ELF-1 (cell line): ENCODE measurements at places on chromosomes 11 and 22.

DNA sequence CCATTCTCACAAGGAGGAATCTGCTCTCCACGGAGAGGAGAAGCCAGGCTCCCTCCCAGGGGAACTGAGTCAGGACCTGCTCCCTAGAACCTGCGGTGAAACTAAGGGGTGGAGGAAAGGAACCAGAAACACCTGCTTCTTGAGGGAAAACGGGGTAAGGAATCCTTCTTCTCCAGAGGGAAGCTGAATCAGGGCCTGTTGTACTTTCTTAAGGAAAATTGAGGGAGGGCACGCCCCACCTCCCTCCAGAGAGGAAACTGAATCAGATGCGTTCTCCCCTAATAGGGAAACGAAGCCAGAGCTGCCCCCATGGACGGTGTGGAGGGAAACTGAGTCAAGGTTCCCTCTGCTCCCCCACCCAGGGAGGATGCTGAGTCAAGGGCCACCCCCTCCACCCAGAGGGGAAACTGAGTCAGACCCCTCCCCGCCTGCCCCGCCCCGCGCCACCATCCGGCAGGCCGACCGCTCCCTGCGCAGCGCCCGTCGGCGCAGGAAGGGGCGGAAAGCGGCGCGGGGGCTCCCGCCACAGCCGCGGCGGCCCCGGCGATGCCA, 393 bp downstream of the RELA start:
- no peak for DNase-seq

DNA sequence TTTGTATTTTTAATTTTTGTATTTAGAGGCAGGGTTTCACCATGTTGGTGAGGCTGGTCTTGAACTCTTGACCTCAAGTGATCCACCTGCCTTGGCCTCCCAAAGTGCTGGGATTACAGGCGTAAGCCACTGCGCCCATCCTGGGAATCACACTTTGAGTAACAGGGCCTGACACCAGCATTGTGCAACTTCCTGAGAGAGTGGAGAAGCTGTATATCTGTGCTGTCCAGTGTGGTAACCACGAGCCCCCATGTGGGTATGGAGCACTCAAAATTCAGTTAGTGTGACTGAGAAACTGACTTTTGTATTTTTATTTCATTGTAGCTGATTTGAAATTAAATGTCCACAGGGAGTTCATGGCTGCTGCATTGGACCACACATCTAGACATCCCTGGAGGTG, 36.2 kb downstream of the MPPED1 start:
- DNase-seq = no peak

DNA sequence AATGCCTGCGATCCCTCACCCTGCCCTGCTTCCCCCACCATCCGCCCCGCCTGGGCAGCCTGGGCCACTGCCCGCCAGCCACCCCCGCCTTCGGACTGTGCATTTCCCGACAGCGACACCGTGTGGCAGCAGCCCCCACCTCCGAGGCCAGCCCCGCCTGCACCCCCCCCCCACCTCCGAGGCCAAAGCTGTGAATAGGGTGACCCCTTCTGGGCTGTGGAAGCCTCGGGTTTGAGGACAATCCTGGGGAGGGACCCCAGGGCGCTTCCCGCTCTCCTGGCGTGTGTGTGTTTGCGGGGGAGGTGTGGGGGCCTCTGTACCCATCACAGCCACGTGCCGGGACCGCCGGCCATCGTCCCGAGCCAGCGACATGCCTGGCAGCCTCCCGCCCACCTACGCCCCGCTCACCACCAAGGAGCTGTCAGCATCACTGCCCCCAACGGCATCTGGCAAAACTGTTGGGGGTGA, 33.8 kb upstream of the PPARA start:
- DNase-seq = peak; percentile 82

DNA sequence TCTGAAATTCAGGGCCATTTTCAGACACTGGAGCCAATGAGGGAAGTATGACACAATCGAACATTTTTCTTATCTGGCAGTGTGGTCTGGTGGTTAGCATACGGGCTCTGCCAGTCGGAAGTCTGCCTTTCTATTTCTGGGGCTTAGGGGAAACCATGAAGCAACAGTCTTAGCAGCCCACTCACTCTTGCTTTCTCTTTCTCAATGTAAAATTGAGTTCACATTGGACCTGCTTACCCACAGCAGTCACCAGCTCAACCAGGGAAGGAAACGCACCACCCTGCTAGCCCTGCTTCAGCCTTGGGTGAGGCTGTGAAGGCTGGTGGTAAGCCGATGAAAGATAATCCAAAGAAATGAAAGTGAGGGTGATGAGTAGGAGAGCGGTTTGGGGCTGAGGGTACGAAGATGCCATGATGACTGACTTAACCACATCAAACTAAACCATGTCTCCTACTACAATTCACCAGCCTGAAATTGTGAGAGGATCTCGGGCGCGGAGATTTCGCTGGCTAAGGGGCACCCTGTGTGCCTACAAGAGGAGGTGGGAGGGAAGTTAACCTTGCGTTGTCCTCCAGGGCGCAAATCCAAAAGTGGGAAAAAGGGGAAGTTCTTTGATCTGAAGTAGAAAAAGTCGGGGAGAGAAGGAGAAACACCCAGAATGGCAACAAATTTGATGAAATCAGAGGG, 2.0 kb upstream of the LMO2 start:
- DNase-seq = no peak

DNA sequence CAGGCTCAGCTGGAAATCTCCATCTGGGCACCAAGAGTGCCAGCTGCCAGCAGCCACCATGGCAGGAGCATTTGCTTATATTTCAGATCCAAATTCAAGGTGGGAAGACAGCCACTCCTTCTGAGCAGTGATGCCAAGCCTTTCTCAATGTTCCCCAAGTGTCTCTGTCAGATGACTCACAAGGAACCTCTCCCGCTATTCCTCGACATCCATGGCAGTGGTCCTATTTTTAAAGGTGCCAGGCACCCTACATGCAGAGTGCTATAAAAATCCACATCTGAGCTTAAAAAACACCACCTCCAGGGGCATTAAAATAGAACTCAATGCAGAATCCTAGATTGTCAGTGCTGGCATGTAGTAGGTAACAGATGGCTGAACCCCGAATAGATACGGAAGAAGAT, 112.1 kb downstream of the SLC1A2 start:
- no peak for DNase-seq

DNA sequence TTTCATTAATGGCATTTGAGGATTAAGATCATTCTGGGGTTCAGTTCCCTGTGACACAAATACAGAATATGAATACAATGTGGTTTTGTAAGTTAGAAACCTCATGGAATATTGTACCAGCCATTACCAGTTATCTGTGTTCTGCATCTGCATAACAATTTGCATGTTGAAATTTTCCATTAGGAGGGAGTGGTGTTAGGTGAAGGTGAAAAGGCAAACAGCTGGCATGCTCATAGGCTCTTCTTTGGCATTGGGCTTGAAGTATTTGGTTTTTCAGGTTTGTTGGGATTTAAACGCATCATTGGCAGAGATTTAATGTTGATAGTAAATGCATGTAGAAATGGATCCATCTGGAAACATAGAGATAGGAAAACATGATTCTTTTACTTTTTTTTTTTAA, 18.6 kb downstream of the RTN3 start:
- DNase-seq = no peak

DNA sequence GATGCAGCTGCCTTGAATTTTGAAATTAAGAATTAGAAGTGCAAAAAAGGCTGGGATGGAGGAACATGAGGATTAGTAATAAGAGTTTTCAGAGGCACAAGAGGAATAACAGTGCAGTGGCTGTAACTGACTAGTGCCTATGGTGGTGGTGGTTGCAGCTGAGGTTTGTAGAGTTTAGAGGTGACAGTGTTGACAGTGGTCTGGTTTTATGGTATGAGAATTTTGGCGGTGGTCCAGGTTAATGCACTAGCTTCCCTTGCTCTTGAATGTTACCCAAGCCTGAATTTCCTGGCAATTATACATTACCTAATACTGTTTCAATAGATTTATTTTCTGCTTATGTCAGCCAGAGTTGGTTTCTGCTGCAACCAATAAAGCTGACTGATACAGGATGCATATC, 112.8 kb upstream of the C11orf87 start:
- no peak for DNase-seq

DNA sequence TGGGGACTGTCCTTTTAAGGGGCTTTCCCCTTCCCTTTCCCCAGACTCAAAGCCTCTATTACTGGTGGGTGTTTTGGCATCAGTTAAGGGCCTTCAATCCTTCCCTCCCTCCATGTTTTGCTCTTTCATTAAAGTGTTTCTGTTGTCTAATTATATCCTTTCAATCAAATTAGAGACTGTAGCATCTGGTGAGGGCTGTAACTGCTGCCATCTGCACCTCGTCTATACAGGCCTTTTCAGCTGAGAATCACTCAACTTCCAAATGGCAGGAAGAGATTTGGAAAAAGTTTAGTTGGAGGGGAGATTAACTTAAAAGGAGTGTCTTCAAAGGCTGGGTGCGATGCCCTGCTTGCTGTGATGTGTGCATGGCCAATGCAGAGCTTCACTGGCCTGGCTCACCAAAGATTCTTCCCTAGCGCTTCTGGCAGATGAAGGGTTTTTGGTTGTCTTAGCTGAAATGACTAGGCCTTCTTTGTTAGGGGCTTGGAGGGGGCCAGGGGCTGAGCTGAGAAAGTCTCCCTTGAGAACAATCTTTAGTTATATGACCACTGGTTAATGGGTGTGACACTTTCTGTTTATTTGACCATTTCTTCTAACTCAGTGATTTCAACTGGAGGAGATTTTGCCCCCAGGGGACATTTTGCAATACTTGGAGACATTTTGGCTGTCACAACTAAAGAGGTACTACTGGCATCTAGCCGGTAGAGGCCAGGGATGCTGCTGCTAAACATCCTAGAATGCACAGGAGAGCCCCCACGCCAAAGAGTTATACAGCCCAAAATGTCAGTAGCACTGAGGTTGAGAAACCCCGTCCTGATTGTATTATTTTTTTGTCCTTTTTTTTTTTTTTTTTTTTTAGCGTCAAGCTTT, 7.5 kb downstream of the KREMEN1 start:
- no peak for DNase-seq

GRCh38 chr11:65610404-65610803, 3.6 kb downstream of the MAP3K11 start:
- DNase-seq = no peak

GRCh38 chr22:22657712-22658111, 13.3 kb downstream of the GGTLC2 start:
- DNase-seq = no peak

DNA sequence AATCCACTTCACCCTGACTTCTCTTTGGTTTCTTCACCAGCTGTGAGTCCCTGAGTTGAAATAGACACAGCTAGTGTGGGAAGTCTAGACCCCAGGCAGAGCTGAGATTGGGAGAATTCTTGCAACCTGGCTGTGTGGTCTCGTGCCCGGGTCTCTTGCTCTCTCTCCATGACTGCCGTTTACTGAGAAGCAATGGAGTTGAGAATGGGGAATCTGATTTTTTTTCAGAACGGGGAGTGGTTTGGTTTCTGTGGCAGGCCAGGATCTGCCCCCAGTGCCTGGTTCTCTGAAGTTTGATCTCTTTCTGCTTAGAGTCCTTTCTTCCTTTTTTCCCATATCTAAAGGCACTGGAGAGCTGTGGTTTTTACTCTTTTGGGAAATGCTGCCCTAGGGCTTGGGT, 1.5 kb downstream of the SIDT2 start:
- DNase-seq = peak; percentile 41

DNA sequence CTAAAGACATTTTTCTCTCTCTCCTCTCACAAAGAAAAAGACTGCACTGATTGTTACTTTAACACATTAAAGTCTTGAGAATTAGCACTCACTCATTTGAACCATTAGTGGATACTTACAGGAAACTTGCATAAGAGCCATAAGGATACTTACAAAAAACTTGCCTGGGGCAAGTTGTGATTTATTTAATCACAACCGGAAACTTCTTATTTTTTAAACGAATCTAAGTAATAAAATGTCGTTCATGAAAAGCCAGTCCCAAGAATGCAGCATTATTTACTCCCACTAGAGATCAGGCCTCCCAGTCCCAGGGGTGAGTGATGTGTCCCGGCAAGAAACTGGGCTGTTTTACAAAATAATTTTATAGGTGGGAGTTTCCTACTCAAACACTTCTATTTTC, 59.3 kb upstream of the TTC12 start:
- no peak for DNase-seq

DNA sequence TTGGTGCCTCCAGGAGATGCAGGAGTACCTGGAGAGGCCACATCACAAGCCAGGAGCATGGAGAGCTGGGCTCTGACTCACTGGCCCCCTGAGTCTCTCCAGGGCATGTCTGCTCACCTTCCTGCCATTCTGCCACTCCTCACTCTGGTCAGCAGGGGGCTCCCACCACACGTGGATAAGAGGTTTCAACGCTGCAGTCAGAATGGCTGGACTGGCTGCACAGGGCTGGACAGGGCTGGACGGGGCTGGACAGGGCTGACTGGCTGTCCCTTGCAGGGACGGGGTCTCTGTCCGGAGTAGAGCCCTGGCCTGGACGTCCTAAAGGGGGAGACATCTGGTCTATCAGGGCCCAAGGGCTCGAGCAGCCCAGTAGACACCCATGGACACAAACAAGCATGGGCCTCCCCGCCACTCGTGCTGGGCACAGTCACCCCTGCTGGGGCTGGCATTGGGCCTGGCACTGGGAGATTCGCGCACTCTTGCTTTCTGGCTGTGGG, 34.6 kb downstream of the CYTH4 start:
- peak; percentile 88 for DNase-seq

GRCh38 chr11:69638941-69639681, 1.8 kb upstream of the CCND1 start:
- peak; percentile 98 for DNase-seq

DNA sequence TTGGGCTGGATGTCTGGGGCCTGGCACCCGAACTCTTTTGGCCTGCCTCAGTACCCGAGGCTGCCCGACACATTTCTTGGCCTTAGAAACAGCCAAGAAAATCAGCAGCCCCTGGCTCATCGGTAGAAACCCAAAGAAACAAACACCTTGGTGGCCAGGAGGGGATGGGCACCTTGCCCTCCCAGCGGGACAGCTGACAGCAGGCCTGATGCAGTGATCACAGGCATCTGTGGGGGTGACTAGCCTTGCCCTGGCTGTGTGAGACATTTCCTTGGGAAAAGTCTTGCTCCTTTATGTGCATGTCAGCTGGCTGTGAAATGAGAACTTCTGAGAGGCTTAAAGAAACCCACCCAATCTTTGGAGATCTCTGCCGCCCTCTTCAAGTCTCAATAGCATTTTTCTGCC, 60.9 kb downstream of the SMIM38 start:
- DNase-seq = no peak

DNA sequence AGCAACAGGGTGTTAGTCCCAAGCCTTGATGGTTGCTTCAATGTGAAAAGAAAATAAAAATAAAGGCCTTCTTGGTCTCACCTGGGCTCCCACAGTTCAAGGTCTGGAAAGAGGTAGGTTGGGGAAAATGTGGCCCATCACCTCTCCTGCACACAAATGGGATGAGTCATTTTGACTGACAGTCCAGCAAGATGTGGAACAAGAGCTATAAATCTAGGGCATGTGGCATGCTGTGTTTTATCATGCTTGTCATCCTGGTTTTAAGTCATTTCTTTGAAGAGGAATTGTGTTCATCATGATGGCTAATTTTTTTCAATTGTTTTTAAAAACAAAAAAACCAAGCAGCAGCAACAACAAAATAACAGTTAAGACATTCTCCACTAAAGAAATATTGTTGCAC, 503.7 kb downstream of the NTM start:
- no peak for DNase-seq

GRCh38 chr22:23574371-23574811, 5.7 kb downstream of the IGLL1 start:
- DNase-seq = peak; percentile 39

- DNase-seq = no peak
Observed at GRCh38 chr11:3830088-3830487, 10.7 kb downstream of the RHOG start.
